ENCODE measurements at places on chromosomes 11 and 22. TPM values are rescaled to one million over a fixed set of nuclear protein-coding genes. Genes with fewer than 3 reads are reported as not detected.

RAG2 gene
- total RNA-seq = not detected

HRAS gene
- total RNA-seq = 65.7 TPM

MPZL3 gene
- total RNA-seq = 0.34 TPM

FAM181B gene
- not detected for total RNA-seq

THY1 gene
- total RNA-seq = 72.6 TPM

ESAM gene
- under 0.01 TPM for total RNA-seq

C22orf42 gene
- total RNA-seq = not detected

TCN1 gene
- not detected for total RNA-seq

ZC3H12C gene
- 10.9 TPM for total RNA-seq

APOA4 gene
- not detected for total RNA-seq

APOL5 gene
- total RNA-seq = not detected

MRPL48 gene
- total RNA-seq = 46.4 TPM

OR8A1 gene
- not detected for total RNA-seq

APOA1 gene
- not detected for total RNA-seq

MIOX gene
- total RNA-seq = not detected

SYT13 gene
- not detected for total RNA-seq

MOV10L1 gene
- 0.67 TPM for total RNA-seq

HEPHL1 gene
- total RNA-seq = not detected

SYT8 gene
- total RNA-seq = not detected

OR10A2 gene
- total RNA-seq = not detected

NRXN2 gene
- 0.89 TPM for total RNA-seq

TEAD1 gene
- total RNA-seq = 52.3 TPM
